Effector memory CD4-positive, alpha-beta T cell (primary cell): ENCODE measurements at places on chromosomes 5 and 9.

DNA sequence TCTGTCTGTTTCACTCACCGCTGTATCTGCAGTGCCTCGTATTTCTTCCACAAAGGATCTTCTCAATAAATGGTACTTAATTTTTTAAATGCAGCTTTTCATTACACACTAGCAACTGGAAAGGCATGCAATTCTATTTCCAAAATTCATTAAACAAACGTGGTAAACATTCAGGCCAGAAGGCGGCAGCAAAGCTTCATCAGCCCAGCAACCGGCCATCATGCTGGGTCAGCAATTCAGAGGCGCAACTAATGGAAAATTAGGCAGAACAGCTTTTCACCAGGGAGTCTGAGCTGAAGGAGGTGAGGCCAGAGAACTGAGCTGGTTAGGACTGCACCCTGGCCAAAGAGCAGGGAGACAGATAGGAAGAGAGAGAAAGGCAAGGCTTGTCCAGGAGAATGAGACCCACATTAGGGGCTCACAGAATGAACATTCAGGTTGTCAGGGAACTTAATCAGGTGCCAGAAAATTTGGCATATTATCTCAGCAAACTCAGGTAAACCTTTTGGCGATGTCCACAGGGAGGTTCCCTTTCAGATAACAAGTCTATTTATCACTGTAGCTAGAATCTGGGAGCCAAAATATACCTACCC is 17.7 kb upstream of the RNF180 start:
- DNase-seq = no peak

- DNase-seq = no peak
Observed at GRCh38 chr9:135243201-135244190, 156.0 kb downstream of the OLFM1 start.

DNA sequence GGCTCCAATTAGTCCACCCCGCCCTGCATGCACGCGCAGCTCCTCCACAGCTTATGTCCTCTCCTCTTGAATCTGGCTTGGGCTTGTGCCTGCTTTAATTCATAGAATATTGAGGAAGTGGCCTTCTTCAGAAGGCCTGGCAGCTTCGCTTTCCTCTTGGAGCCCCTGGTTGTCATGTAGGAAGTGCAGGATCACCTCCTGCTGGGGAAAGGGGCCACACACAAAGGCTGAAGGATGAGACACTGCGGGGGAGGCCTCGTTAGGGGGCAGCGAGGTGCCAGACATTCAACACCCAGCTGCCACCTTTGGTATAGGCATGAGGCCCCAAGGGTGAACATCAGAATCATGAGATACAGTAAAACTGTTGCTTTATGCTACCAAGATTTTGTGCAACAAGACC is 2.7 kb upstream of the CNOT6 start:
- no peak for DNase-seq

GRCh38 chr9:90552317-90552716 is 90.3 kb downstream of the DIRAS2 start:
- DNase-seq = no peak

- DNase-seq = no peak
Observed at GRCh38 chr9:136742591-136743391, at the start of gene LCN10. TSS of gene LCN10 (minus strand) at chr9:136742940. CDS start at chr9:136742903, 37 bp downstream.

DNA sequence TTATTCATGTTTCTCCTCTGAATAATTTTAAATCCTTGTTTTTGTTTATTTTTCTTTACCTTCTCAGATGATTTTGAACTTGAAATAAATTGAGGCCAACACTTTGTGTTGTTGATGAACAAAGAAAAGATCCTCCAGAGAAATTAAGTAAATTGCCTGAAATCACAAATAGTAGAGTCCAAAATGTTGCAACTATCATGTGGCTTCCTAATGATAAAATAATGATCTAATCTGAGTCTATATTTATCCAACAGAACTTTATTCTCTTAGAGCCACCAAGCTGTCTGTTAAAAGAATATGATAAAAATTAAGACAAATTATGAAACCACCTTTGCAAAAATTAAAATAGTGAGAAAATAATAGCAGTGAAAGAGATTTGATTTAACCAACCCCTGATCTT is 132.2 kb upstream of the SPEF2 start:
- no peak for DNase-seq

DNA sequence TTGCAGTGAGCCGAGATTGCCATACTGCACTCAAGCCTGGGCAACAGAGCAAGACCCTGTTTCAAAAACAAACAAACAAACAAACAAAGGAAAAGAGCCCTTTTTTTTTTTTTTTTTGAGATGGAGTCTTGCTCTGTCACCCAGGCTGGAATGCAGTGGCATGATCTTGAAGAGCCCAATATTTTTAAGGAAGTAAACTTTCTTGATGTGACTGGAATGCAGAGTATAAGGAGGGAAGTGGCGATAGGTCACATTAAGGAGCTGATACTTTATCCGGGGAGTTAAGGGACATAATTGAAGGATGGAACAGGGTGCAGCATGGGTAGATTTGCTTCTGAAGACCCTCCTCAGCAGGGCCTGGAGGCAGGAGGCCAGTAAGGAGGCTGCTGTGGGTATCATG is 13.0 kb downstream of the NAIF1 start:
- DNase-seq = no peak

GRCh38 chr5:2755076-2755680 is 3.7 kb upstream of the IRX2 start:
- no peak for DNase-seq

DNA sequence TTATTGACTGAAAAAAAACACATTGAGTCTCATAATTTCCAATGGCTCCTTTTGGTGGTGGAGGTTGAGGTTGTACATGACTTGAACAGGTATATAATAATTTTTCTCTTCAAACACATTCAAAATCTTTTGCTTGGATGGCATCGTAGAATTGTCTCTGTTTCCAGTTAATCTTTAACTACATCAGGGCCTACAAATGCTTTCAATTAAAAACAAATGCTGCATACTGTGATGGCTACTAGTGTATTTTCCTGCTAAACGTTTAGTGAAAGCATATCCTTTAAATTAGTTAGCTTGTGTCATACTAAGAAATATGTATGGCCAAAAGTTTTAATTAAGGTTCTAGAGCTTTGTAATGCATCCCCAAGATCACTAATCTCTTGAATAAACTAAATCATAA is 313.8 kb downstream of the SLF1 start:
- DNase-seq = no peak

DNA sequence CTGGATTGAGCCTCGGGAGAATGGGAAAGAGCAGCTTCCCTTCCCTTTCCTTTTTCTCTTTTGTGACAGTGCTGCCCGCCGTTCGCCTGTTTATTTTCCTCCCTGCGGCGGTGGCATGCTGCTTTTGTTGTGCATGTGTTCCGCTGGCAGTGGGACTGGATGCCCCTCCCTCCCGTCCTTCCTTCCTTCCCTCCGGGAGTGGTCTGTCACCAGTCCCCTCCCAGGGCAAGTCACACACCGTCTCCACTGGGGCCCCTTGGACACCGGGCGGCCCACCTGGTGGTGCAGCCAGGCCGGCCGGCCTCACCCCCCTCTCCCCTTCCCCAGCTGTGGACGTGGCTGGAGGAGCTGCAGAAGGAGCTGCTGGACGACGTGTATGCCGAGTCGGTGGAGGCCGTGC is 214.7 kb downstream of the TRIO start:
- no peak for DNase-seq

DNA sequence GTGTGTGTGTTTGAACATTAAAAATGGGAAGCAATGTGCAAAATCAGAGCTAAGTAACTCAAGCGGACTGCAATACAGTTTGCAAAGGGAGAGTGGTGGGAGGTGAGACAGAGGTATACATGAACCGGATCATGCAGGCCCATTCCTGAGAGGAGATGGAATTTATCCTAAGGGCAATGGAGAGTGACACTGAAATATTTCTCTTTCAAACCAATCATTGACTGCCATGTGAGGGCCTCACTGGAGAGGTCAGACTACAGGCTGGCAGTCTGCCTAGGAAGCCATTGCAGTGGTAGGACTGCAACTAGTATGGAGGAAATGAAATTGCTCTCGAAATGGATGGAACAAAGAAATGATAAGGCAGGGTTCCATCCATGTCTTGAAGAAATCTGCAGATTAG is 34.8 kb downstream of the TNFSF15 start:
- no peak for DNase-seq

- no peak for DNase-seq
Observed at GRCh38 chr5:170135796-170136490, 30.2 kb downstream of the FOXI1 start.
